ENCODE measurements at places on chromosomes 4 and X.

DNA sequence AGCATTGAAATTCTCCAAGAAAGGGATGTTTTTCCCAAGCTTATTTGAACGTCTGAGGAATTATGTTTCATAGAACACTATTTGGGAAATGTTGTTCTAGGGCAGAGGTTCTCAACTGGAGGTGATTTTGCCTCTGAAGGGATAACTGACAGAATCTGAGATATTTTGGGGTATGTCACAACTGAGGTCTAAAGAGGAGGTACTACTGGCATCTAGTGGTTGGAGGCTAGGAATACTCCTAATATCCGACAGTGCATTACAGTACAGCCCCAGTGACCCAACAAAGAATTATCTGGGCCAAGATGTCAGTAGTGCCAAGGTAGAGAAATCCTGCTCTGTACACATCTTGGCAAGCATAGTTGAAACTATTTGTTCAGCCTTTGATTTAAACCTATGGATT lies 6.4 kb downstream of the HSPA4L start:
- no peak for DNase-seq

- DNase-seq = no peak
Observed at GRCh38 chr4:24935856-24936255, 23.0 kb upstream of the CCDC149 start.

- DNase-seq = no peak
Observed at GRCh38 chr4:123674762-123675465, 278.3 kb downstream of the SPRY1 start.

DNA sequence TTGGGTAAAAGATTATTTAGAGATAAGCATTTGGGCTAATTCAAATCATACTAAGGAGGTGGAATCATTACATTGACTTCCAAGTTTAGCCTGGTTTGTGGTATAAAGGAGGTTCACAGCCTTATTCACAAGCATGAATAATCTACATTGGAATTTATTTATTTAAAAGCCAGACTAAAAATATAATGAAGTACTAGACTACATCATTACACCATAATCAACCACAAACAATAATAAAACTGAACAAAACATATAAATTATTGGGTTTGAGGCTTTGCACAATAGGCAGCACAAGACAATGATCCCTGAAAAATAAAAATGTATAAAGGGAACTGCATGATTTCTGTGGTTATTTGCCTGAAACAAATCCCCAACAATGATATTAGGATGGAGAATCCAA lies 314.0 kb downstream of the GBA3 start:
- DNase-seq = no peak

GRCh38 chr4:121726642-121727268 lies 30.0 kb upstream of the ANXA5 start:
- peak; percentile 31 for DNase-seq

GRCh38 chrX:110021258-110022022 lies 18.5 kb downstream of the TMEM164 start:
- DNase-seq = no peak

- DNase-seq = no peak
Observed at GRCh38 chrX:9724711-9725110, 40.9 kb downstream of the GPR143 start.

DNA sequence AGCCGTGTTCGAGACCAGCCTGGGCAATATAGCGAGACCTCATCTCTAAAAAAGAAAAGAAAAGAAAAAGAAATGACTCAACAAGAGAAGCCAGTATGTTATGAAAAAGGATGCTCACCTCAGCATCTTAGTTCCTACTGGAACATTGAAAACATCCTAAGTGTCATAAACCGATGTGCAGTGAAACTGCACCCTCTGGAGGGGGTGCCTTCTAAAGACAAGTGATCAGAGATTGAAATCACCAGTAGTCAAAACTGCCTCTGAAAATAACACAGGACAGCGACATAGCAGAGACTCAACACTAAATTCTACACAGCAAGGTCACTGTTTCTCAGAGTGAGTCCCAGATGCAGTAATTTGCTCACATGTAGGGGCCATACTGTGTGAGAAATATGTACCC lies 28.0 kb upstream of the ATP6AP2 start:
- no peak for DNase-seq

- no peak for DNase-seq
Observed at GRCh38 chr4:97359826-97360225, 783.5 kb downstream of the STPG2 start.

GRCh38 chr4:72525938-72526337 lies 43.1 kb downstream of the ADAMTS3 start:
- no peak for DNase-seq

DNA sequence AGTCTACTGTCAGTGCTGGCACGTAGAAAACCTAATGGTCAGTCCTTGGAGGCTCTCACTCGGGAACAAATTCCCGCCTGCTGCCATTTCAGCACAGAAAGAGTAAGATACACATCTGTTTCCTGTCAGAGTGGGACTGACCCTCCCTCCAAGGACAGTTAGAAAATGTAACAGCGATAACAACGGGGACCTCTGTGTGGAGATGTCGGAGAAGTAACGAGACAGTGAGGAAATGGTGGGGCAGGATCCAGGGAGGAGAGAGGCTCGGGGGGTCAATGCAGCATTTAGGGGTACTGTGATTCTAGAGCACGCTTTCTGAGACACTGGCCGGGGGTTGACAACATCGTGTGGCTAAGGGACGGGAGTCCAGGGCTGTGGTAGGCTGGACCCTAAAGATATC lies 36.0 kb upstream of the SORCS2 start:
- no peak for DNase-seq

- no peak for DNase-seq
Observed at GRCh38 chr4:161189286-161190134, 974.3 kb downstream of the FSTL5 start.

DNA sequence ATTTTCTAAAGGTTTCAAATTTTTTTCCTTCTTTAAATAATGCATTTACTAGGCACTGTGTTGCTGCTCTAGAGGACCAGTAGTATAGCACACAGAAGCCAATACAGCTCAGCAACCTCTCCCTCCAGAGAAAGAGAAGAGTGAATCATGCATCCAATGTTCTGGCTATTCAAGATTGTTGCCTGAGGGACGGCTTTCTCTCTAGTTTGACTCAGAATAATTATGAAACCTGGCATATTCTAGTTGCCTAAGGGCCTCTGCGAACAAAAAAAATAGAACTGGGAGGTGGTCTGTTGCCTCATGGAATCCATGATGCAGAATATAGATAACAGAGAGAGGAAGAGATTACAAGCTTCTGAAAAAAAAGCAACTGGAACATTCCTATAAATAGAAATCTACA lies 1233.3 kb upstream of the PABPC4L start:
- DNase-seq = no peak

- DNase-seq = peak; percentile 42
Observed at GRCh38 chr4:25441519-25442117, 64.6 kb downstream of the ANAPC4 start.

- peak; percentile 20 for DNase-seq
Observed at GRCh38 chr4:154164931-154165839, 326.4 kb downstream of the DCHS2 start.

DNA sequence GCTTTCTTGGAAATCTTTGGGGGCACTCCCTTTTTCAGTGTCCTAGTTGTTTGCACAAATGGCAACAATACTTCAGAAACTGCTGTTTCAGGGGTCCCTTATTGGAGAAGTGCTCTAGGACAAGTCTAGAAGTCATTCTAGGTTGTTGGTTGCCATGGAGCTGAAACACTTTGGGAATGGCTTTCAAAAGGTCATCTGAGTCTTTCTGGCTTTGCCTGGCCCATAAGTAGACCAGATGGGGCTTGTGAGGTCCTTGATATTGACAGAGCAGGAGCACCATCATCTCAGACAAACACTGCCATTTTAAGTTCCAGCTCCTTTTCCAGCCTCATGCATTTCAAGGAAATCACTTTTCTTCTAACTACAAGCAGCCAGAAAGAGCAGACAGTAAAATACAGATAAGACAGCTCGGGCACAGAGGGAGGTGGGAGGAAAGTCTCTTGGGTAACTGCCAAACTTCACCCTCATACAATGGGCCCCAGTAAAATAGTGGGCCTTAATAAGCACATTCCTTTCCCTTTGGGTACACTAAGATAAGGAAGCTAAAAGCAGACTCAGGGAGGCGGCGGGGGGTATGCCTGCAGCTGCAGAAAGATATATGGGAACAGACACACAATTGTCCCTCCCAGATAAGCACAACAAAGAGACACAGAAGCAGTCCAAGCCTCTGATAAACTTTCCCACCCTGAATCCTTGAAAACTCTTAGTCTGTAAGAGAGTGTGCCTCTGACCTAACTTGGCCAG lies 8.5 kb upstream of the NXF3 start:
- no peak for DNase-seq

- DNase-seq = peak; percentile 27
Observed at GRCh38 chr4:104491481-104492182, 3.1 kb downstream of the CXXC4 start.

DNA sequence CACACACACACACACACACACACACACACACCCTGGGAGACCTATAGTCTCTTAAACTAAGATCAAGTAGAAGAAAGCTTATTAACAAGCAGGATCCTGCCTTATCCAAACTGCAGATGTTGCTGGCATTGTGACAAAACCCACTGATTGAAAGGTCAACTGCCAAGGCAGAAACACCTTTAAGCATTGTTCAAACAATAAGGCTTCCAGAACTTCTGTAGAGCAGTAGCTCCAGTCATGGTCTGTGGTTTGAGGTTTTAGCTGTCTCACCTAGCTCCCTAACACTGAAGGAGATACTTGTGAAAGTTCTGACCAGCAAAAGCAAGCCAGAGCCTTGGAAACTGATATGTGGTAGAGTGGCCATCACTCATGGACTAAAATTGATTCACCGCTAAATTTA lies 59.8 kb downstream of the PTCHD1 start:
- DNase-seq = no peak

- no peak for DNase-seq
Observed at GRCh38 chr4:48360285-48361011, 19.1 kb downstream of the SLAIN2 start.

- no peak for DNase-seq
Observed at GRCh38 chr4:16259889-16260246, 33.6 kb upstream of the TAPT1 start.

DNA sequence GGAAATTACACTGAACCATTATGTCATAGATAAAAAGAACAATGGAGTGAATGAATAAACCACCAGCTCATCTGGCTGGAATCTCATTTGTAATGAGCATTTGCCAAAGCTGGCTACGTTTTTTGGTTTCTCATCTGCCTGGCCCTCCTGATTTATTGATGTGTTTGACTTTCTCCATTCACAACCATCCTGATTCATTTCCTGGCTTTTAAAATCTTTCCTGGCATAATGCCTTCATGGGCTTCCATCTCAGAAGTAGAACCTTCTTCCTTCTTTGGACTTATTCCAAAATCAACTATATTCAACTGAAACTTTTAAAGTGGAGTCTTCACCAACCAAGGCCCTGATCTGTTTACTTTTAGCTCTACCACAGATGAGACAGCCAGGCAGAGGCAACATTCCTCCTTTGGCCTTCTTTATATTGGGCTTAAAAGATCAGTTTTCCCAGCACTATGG lies 36.0 kb upstream of the ARSJ start:
- DNase-seq = peak; percentile 66

- no peak for DNase-seq
Observed at GRCh38 chr4:113040793-113041192, 8.7 kb upstream of the ANK2 start.

GRCh38 chr4:156606554-156607477 lies 364.8 kb downstream of the PDGFC start:
- no peak for DNase-seq

- DNase-seq = no peak
Observed at GRCh38 chrX:151697522-151697921, 2.3 kb downstream of the PRRG3 start.

- DNase-seq = no peak
Observed at GRCh38 chrX:116318672-116319071, 117.7 kb upstream of the SLC6A14 start.

DNA sequence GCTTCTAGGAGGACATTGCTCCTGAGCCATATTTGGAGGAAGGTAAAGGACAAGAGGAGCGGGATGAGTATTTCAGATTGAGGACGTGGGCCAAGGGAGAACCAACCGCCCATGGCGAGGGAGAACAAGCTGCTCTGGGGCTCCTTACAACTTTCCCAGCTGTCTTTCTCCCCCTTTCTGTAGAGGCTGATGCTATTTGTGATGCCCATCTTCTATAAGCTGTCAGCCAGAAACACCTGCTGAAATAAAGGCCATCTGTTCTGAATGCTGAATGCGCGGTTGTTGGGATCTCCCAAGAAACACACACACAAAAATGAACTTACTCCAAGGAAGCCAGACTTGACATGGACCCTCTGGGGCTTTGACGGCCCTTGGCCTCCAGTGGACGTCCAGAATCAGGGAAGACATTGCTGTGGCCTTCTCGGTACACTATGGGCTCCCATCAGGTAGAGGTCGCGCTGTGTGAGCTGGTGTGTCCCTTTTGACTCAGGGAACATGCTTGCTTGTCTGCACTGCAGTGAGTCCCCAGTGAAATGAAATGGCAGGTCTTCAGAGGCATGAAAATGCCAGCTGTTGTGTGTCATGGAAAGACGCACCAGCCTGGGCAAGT lies 30.9 kb downstream of the RWDD4 start:
- no peak for DNase-seq

- DNase-seq = no peak
Observed at GRCh38 chr4:94348666-94349065, 6.0 kb upstream of the HPGDS start.

GRCh38 chrX:83829874-83830273 lies 31.1 kb upstream of the CYLC1 start:
- no peak for DNase-seq

DNA sequence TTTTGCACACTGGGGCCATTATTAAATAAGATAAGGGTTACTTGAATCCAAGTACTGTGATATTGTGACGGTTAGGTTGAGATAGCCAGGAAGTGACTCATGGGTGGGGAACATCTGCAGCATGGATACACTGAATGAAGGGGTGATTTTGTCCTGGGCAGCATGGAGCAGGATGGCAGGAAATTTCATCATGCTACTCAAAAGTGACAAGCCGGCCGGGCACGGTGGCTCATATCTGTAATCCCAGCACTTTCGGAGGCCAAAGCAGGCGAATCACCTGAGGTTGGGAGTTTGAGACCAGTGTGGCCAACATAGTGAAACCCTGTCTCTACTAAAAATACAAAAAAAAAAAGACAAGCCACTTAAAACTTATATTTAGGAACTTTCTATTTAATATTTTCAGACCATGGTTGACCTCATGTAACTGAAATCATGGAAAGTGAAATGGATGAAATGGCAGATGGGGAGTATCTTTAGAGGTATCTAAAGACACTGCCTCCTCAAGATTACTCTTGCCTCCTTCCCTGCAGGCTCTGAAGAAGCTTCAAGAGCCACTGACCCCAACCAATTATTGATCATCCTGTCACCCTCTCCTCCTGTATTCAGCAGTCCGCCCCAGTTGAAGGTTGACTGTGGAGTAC lies 3.9 kb upstream of the TRIM60 start:
- no peak for DNase-seq

DNA sequence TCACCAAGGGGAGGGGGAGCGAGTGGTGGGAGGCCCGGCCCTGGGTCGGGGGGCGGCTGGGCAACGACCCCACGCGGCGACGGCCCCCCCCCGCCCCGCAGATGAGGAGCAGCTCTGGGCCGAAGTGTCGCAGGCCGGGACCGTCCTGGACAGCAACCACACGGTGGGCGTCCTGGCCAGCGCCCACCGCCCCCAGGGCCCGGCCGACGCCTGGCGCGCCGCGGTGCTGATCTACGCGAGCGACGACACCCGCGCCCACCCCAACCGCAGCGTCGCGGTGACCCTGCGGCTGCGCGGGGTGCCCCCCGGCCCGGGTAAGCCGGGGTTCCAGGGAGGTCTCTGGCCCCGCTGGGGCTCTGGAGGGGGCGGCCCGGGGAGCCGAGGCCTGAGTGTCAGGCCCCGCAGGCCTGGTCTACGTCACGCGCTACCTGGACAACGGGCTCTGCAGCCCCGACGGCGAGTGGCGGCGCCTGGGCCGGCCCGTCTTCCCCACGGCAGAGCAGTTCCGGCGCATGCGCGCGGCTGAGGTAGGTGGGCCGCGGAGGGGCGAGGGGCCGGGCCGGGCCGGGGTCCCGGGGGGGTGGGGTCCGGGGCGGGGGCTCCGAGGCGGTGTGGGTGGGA lies 8.7 kb upstream of the FGFRL1 start:
- DNase-seq = no peak
